Epithelial cell of esophagus (primary cell): ENCODE measurements at places on chromosomes 1 and 21.

GRCh38 chr1:53949023-53949990 is 3.2 kb downstream of the LRRC42 start:
- peak; percentile 50 for DNase-seq

GRCh38 chr1:45607404-45608074 is 16.3 kb downstream of the CCDC17 start:
- no peak for DNase-seq

DNA sequence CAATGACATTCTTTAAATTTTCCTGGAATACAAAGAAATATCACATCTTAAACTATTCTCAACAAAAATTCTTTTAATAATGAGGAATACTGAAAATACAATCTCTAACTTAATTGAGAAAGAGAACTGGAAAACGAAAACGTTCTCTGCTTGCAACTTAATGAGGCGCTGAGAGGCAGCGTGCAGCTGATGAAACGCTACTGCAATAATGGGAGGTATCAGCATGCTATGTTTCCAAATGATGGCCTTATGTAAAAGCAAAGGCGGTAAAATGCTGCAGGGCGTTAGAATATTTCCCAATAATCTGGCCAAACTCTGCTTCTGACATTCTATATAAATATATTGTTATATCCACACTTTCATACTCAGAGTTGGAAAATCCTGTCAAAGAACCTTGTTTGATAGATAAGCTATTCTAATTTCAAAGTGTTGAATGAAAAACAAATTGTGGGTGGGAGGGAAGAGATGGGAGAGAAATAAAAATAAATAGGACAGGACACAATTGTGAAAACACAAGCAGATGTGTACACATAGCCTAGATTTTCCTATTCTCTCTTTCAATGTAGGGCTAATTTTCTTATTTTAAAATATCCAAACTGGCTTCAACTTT is 70.9 kb downstream of the APP start:
- peak; percentile 78 for DNase-seq

GRCh38 chr1:34089731-34090130 is 75.3 kb downstream of the CSMD2 start:
- DNase-seq: no peak

GRCh38 chr1:36321119-36321951 is 2.1 kb downstream of the EVA1B start:
- DNase-seq: no peak

- no peak for DNase-seq
Measured at GRCh38 chr1:166017395-166017794, 149.4 kb downstream of the FAM78B start.

DNA sequence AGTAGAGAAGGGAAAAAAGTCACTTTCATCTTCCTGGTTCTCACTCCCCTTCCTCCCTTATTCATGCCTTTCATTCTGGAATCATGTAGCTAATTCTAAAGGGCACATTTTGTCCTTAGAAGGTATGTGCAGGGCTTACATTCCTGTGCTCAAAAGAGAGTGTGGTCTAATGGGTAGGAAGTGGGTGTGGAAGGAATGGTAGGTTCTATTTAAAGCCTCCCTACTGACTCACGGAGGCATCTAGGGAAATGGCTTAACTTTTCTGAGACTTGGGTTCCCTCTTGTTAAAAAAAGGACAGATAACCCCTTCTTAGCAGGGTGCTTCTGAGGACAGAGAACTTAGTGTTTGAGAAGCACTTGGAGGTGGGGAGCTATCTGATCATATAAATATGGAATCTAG is 249.3 kb upstream of the DUSP10 start:
- peak; percentile 64 for DNase-seq

GRCh38 chr21:32308696-32309095 is 10.0 kb downstream of the MRAP start:
- no peak for DNase-seq

GRCh38 chr1:48374785-48375184 is 97.2 kb downstream of the SPATA6 start:
- DNase-seq: no peak

- DNase-seq: no peak
Measured at GRCh38 chr1:205339197-205339702, 17.5 kb downstream of the KLHDC8A start.

DNA sequence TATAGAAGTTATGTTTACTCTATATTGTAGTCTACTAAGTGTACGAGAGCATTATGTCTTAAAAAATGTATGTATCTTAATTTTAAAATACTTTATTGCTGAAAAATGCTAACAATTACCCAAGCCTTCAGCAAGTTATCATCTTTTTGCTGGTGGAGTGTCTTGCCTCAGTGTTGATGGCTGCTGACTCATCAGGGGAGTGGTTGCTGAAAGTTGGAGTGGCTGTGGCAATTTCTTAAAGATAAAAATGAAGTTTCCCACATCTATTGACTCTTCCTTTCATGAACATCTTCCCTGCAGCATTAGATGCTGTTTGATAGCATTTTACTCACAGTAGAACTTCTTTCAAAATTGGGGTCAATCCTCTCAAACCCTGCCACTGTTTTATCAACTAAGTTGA is 95.8 kb downstream of the CDC7 start:
- peak; percentile 44 for DNase-seq

DNA sequence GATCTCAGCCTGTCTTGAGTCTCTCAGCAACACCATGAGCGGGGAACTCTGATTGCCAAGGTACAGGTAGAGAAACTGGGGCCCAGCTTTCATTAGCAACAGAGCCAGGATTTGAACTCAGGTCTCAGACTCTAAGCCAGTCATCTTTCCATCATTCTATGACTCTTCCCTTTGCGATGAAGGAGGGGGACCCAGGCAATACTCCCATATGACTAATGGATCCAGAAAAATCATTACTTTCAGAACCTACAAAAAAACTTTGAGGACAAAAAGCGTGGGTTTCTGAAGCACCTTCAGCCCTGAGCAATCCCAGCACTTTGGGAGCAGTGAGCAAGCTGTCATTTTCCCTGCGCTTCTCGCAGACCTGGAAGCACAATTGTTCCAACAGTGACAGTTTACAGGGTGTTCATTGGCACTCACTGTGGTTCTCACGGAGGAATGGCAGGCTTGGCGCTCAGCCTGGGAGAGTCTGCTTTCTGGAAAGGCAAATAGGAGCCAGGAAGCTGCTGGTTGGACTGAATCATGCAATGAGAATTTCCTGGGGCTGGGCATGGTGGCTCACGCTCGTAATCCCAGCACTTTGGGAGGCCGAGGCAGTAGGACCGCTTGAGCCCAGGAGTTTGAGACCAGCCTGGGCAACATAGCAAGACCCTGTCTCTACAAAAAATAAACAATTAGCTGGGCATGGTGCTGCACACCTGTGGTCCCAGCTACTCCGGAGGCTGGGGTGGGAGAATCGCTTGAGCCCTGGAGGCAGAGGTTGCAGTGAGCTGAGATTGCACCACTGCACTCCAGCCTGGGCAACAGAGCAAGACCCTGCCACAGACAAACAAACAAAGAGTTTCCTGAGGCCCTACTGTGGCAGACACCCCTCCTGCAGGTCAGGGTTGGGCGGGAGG is 40.1 kb downstream of the SLC2A7 start:
- DNase-seq: peak; percentile 97

DNA sequence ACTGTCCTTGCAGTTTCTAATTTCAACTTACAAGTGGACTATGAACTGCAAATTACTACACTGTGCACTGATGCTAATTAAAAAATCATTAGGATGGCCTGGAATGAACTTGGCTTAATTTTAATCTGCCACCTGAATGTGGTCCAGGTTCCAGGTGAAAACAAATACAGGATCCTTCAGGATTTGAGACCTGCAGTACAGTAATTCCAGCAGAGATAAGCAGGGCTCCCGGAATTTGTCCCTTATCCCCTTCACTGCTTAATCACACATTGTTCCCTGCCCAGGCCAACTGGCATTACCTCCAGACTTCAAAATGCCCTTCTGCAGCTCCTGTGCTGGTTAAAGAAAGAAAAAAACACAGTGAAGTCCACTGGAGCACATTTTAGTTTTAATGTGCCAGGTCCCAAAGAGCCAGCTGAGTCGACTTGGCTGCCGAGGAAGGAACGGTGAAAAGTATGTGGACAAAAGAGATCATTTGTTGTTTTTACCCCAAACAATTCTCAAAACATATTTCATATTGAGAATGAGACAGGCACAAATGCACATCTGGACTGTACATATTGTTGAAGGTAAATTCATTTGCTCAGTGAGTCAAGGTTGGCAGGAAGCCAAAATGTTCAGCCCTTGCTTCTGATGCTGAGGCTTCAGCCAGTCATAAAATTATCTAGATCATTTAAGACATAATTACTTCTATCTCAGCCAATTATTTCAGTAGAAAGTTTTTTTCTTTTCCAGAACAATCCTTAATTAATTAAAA is 28.3 kb downstream of the DEGS1 start:
- DNase-seq: peak; percentile 91

GRCh38 chr1:182054698-182055326 is 6.7 kb downstream of the ZNF648 start:
- peak; percentile 57 for DNase-seq

DNA sequence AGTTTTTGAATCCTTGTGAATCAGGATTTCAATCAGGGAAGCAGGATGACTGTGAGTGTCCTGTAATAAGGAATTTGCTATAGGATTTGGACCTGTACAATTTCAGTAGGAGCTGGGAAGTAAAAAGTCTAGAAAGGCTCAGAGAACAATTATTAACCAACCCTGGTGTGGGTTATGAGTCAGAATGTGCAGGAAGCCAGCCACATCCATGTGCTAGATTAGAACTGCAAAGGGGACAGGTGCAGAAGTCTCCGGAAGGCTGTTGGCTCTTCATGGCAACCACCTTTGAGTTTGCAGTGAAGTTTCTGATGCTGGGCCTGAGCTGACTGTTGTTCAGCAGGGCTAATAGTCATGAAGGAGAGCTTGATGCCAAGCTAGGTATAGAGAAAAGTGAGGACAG is 70.7 kb downstream of the SPATA46 start:
- DNase-seq: peak; percentile 52

DNA sequence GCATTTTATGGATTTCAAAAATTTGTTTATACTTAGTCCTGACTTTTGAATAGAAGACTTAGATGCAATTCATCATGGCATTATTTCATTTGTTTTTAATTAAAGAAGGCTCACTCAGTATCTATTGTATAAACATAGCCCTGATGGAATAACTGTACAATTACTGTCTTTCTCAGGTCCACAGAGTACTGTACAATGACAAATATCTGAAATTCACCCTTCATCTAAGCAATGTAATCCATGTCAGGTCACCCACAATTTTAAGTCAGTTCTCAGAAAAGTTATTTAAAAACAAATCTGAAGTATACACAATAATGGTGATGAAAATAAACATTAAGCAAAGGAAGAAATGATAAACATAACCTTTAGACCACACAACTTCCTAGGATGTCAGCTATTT is 311.9 kb downstream of the GRIK1 start:
- DNase-seq: no peak

DNA sequence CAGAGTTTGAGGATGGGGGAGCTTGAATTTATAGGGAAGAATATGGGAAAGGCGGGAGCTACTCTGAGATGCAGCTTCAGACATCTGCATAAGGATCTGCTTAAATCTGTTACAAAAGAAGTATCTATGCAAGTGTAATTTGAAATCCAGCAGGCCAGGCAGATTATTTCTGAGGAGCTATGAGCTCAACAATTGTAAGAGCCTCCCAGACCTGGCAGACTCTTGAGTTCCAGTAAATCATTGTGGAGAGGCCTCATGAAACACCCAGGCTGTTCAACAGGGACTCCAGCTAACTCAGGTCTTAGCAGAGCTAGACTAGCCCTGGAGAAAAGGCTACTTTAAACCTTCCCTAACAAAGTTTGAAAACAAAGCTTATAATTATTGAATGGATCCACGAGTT is 647.5 kb upstream of the CHRM3 start:
- DNase-seq: no peak

DNA sequence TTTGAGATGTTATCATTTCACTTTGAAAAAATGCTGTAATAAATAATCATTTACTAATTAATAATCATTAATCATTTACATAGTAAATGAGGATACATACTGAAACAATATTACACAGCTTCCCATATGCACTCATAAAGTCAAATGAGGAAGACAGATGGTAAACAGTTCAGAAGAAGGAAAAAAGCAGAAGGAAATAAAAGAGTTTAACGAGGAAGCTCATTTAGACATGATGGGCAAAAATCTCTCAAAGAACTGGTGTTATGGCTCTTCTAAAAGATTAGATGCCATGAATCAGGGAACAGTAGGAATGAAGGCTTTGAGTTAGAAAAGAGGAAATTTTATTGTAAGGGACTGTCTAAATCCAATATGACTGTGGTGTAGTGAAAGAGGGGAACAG is 347.6 kb downstream of the PTPRC start:
- no peak for DNase-seq

DNA sequence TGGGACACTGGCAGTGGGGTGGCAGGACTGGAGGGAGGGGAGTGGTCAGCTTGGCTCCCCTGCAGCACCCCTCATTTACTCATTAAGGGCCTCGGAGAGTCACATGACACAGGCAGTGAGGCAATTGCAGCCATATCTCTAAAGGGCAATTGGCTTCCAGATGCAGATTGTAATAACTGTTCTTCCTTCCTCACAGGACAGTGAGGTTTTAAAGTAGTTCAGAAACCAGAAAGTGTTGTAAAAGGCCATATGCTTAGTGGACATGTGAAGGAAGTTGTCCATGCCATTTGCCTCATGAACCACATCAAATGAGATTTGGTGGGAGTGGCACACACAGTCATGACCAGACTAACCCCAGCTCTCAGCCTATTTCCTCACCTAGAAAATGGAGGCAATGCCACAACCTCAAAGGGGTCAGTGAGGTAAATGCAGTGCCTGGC is 11.1 kb downstream of the MTX1 start:
- no peak for DNase-seq

GRCh38 chr1:30302858-30303257 is 420.5 kb downstream of the MATN1 start:
- no peak for DNase-seq

DNA sequence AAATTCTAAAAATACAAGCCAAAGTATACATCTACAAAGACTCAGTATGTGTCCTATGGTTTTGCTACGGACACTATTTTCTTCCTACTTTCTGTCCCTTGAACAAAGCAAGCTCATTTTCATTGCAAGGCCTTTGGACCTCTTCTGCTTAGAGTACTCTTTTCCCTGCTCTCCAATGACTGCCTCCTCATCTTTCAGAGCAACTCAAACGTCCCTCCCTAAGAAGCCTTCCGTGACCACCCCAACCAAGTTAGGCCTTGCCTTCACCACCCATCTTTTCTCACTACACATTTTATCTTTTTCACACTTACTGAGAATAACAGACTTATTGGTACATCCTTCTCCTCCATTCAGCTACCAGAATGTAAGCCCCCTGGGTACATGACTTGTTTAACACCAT is 39.9 kb downstream of the ENAH start:
- no peak for DNase-seq

GRCh38 chr1:15998929-15999328 is 5.1 kb upstream of the SRARP start:
- DNase-seq: no peak

DNA sequence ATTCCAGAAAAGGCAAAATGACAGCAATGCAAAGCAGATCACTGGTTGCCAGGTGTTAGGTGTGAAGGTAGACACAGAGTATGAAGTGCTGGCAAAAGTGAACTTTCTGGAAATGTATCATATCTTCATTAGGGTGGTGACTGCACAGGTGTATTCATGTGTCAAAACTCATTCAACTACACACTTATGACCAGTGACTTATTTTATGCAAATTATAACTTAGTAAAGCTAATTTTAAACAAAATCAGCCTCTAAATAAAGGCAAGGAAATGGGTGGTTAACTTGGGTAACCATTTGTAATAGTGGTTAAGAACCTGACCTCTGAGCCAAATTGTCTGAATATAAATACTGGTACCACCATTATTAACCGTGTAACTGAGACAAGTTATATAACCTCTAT is 7.4 kb downstream of the COP1 start:
- DNase-seq: no peak

- DNase-seq: no peak
Measured at GRCh38 chr1:193179094-193179493, 7.3 kb downstream of the B3GALT2 start.
